ENCODE measurements at places on chromosomes 6 and 20.

DNA sequence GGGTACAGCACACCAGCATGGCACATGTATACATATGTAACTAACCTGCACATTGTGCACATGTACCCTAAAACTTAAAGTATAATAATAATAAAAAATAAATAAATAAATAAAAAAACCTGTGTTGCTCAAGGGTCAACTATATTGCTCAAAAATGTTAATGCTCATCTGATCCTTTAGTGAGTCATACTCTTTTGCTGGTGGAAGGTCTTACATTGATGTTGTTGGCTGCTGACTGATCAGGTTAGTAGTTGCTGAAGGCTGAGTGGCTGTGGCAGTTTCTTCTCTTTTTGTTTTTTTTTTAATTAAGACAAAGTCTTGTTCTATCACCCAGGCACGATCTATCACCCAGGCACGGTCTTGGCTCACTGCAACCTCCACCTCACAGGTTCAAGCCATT is 29.6 kb upstream of the SMIM26 start:
- no peak for DNase-seq

DNA sequence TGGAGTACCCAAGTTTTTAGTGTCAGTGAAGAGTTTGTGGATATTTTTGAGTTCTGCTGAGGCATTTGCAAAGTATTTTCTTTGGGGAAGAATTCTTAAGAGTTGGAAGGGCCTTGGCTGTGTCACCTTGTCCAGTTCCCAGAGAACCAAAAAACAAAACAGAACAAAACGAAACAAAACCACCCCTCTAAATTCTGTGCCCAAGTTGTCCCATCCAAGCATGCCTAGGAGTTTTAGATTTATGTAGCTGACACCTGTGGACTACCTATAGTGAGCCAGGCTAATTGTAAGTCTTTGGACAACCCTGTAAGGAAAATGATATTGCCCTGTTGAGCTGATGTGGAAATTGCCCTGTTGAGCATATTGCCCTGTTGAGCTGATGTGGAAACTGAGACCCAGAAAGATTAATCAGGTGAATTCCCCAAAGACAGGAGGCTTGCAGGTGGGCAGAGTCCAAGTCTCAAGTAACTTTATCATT is 1.0 kb upstream of the ECI2 start:
- no peak for DNase-seq

- DNase-seq: no peak
These were observed at the start of gene HRH3 for GRCh38 chr20:62219992-62220665. TSS of gene HRH3 (minus strand) at chr20:62220278. CDS start at chr20:62219970, 308 bp downstream.

DNA sequence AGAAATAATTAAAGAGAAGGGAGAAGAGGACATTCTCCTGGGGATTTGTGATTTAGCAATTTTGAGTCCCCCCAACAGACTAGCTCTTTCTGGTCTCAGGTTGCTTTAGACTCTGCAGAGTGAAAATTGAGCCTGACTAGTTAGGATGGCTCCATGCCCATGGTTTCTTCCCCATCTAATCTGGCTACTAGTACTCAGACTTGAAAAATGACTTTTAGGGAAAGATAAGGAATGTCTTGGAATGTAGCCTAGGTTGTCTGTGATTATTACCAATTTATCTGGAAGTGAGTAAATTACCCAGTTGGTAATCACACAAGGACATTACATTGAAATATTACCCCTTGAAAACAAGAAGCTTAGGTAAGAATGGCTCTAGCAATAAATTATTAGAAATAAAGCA is 4.2 kb downstream of the BEND6 start:
- DNase-seq: no peak

DNA sequence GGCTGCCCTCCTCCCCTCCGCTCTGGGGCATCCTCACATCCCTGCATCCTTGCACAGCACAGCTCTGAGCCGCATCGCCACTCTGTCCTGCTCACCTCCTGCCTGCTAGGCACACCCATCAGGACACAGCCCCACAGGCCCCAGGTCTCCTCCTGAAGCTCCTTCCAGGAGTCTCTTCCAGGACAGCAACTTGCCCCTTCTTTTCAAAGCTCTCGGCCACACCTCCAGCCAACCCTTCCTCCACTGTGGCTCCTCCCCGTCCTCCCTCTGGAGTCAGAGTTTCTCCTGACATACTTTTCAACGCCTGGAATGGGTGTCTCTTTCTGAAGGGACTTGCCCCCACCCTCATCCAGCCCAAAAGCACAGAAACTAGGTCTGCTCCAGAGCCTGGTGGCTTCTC is 77.3 kb downstream of the SLC23A2 start:
- DNase-seq: no peak

DNA sequence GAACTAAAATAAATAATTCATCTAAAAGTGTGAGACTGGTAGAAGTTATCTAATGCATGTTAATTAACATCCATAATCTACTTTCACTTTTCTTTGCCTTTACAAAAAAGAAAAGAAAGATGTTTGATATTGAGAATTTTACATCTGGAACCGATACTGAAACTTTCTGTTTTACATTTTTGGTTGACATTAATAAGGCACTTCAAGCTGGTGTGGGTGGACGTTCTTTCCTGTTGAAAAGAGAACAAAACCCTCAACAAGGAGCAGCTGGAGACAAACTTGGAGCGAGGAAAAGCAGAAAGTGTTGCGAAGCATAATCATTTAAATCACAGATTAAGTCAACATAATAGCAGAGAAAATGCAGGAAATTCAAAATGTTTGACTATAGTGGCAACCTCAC is 575.2 kb upstream of the ADGRB3 start:
- no peak for DNase-seq

- no peak for DNase-seq
These were observed 405.0 kb downstream of the UTRN start for GRCh38 chr6:144690133-144690532.

GRCh38 chr6:31479151-31479932 is 18.6 kb upstream of the MICB start:
- no peak for DNase-seq

DNA sequence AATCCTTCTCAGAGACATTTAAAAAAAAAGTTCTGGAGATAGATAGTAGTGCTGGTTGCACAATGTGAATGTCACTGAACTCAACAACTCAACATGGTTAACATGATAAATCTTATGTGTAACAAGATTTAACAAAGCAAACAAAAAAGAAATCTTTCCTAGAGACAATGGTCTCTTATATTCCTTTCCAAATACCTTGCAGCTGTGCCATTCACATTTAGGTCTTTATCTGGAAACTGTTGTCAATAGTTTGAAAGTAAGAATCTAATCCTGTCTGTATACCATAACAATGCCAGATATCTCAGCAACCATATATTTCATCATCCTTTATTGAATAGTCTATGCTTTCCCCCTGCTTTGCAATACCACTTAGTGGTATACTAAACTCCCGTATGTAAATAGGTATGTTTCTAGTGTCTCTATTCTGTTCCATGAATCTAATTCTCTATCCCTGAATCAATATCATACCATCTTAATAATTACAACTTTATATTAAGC is 2.1 kb downstream of the SERAC1 start:
- DNase-seq: no peak

DNA sequence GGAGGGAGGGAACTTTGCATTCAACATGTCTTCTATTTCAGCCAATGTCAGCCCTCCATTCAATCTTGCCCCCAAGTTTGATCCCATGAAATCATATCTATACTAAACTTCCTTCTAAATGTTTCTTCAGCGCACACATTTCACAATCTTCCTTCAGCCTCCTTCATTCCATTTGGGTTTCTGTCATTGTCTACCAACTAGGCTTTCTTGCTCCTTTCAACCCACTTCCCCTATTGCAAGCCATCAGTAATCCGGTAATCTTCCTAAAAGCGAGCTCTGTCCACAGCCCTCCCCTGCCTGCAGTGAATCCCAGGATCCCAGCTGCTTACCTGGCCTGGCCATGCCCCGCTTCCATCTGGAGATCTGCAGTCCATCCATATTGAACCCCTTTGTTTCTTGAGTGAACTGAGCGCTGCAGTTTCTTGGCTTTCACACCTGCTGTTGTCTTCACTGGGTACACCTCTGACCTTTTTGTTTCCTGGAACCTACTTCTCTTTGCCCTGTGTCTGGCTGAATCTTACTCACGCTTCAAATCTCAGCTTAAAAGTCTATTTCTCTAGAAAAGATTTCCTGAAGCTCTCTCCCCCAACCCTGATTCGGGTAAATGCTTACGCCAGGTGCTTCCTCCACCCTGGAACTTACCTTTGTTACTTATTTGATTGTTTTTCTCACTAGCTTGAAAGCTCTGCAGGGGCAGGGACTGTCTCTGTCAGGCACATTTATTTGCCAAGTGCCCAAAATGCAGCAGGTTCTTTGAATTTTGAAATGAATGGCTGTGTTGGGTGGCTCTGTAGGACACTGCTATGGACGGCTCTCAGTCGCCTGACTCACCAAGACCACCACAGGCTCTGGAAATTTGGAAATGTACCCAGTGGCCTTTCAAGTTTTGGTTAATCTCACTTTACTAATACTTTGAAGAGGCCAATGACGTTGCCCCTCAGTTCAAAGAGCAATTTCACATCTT is 50.3 kb downstream of the ADTRP start:
- DNase-seq: no peak

DNA sequence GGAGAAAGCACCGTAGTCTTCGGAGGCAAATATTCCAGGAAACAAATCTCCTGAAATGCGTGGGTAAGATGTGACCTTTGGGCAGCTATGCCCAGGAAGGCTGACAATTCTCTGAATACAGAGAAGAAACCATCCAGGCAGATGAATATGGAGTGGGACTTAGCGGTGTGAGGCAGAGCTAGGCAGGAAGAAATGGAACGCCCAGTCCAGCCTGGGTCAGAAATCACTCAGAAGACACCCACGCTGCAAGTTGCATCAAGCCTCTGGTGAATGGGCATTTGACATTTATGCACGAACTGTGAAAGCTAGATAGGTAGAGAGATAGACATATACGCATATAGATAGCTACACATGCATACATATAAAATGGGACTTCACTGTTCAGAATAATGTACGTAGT is 498.5 kb downstream of the QKI start:
- DNase-seq: no peak

- peak; percentile 88 for DNase-seq
These were observed at the start of gene NOP56 for GRCh38 chr20:2651772-2652723. TSS of gene NOP56 (plus strand) at chr20:2652632. CDS start at chr20:2652661, 29 bp downstream.

- no peak for DNase-seq
These were observed 372 bp downstream of the KIAA0408 start for GRCh38 chr6:127458817-127459216.

GRCh38 chr20:22353586-22353985 is 230.8 kb downstream of the FOXA2 start:
- no peak for DNase-seq

DNA sequence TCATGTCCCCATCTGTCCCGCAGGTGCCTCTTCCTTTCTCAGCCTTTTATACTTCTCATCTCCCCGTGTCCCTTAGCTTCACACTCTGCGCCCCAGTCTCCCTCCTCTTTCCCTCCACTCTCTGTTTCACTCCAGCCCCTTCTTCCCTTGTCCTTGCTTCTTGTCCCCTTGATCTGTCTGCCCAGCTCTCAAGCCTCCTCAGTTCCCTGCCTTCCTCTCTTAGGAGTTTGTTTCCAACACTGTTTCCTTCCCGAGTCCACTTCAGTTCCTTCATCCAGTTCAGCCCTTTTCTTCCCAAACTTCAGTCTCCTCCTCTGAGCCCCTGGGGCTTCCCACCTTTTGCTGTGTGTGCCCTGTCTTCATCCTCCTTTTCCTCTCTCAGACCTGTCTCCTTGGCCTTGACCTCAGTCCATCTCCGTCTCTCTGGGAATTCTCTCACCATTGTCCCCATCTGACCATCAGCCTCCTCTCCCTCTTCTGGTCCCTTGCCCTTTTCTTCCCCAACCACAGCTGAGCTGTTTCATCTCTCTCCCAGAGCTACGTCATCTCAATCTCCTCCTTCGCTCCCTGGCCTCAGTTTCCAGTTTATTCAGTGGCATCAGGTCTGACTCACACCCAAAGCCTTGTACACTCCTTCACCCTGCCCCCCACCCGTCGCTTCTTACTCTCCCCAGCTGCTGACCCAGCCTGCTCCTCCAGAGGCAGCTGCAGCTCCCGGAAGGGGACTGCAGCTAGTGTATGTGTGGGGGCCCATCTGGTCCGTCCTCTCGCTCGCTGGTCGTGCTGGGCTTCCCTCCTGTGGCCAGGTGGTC is 2.7 kb upstream of the DDR1 start:
- no peak for DNase-seq

- no peak for DNase-seq
These were observed 9.3 kb upstream of the EPM2A start for GRCh38 chr6:145744619-145745018.

- no peak for DNase-seq
These were observed 58.7 kb downstream of the AGPAT4 start for GRCh38 chr6:161215193-161215592.

DNA sequence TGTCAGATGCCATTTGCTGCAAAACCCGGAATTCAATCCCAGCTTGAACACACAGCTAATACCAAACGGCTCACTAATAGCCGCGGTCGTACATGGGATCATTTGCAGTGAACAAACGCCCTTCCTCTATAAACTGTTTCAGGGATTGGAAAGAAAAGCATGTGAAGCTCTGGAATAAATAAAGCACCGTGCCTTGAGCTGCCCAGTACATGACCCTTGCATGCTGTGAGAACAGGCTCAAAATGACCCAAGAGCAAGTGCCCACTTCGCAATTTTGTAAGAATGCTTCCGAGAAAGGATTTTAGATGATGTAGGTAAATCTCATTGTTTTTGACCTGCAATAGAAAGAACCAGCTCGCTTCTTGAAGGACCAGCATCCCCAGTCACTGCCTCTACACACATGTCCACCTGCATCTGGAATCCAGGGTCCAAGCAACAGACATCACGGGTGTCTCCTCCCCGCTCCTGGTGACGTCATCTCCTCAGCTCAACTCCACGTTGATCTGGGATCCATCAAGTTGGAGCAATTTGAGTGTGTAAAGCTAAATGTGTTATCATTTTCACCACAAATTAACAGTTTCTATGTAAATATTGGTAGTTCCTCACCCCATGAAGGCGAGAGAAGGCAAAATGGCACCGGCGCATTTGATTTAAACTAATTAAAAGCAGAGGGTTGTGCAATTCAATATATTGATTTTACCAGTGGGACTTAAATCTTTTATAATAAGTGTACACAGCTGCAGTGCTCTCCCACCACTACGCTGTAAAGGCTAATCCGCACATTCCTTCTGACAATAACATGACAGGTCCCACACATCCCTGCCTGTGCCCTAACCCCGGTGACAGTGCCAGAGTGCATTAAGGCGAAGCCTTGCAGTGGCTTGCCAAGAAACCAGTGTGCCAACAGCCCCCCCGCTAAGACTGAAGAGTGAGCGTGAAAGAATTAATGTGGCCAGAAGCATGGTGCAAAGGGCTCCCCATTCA is 6.2 kb downstream of the BMP7 start:
- no peak for DNase-seq

- DNase-seq: no peak
These were observed 249.3 kb downstream of the PREX1 start for GRCh38 chr20:48578397-48579098.

DNA sequence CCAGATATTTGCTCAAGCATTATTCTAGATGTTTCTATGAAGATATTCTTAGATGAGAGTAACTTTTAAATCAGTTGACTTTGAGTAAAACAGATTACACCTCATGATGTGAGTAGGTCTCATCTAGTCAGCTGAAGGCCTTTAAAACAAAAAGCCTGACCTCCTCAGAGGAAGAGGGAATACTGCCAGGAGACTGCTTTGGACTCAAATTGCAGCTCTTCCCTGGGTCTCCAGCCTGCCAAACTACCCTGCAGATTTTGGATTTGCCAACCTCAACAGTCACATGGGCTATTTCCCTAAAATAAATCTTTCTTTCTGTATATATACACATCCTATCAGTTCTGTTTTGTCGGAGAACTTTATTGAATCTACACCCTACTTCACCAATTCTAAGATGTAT is 182.5 kb upstream of the TENT5A start:
- DNase-seq: no peak

GRCh38 chr6:30640481-30640880 is 6.5 kb upstream of the C6orf136 start:
- no peak for DNase-seq

- DNase-seq: no peak
These were observed 84.9 kb upstream of the MLN start for GRCh38 chr6:33888664-33889200.
